Activated CD4-positive, alpha-beta T cell treated with anti-CD3 and anti-CD28 coated beads, Interleukin-2, amount 10 ng/mL, durations not matched to agents 24 days and 14 days (primary cell): ENCODE measurements at places on chromosomes 5 and 9. TPM values are rescaled to one million over a fixed set of nuclear protein-coding genes. Genes with fewer than 3 reads are reported as not detected.

GRCh38 chr5:154464438-154464837, 13.6 kb downstream of the HAND1 start:
- H3K27ac ChIP-seq = no peak overlapping the region
- peaks cover 29% of the 10 kb centered on the region for H3K27me3 ChIP-seq
- H3K4me3 ChIP-seq = no peak overlapping the region
- H3K36me3 ChIP-seq = no peaks in the 10 kb centered on the region
- DNase-seq = no peak
- no peaks in the 10 kb centered on the region for H3K4me1 ChIP-seq

DNA sequence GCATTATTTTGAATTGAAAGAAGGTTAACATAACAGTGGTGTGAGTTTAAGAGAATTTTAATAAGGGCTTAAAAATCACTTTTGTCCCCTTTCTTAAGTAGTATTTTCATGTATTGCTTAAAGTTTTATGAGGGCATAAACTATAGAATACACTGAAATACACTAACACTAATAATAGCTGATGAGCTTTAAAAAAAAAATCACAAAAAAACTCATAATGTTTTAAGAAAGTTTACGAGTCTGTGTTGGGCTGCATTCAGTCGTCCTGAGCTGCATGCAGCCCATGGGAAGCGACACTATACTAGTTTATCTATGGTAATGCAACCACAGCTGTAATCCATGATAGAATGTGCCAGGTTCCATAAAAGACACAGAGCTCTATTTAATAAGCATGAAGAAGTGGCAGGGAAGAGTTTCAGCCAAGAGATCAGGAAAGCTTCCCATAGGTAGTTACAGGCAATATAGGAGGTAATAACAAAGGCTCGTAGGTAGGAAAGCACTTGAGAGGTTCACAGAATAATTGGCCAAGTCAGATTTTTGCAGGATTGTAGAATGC, 4.5 kb downstream of the SREK1IP1 start:
- H3K4me3 ChIP-seq = no peak overlapping the region
- H3K27me3 ChIP-seq = no peaks in the 10 kb centered on the region
- peaks cover 28% of the 10 kb centered on the region for H3K4me1 ChIP-seq
- no peak for DNase-seq
- H3K36me3 ChIP-seq = peaks cover 18% of the 10 kb centered on the region
- no peak overlapping the region for H3K27ac ChIP-seq

DNA sequence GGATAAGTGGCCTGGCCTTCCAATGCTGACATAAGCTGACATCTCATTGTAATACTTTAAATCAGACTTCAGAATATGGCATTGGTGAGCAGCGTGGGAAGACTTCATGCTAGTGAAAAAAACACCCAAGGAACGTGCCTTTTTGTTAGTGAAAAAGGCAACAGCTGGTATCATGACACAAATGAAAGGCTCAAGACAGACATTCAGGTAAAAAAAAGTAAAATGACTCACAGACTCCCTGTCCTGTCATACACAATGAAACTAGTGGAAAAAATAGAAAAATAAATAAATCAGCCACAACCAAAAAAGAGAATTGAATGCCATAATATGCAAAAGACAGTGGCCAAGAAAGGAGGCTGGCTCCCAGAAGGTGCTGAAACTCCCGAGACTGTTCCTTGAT, 24.4 kb upstream of the PPP1R2B start:
- no peak overlapping the region for H3K27ac ChIP-seq
- H3K27me3 ChIP-seq = peaks cover 3% of the 10 kb centered on the region
- H3K4me1 ChIP-seq = peaks cover 11% of the 10 kb centered on the region
- DNase-seq = no peak

GRCh38 chr5:42591015-42591414, 165.6 kb upstream of the CCDC152 start:
- no peak overlapping the region for H3K27ac ChIP-seq
- no peaks in the 10 kb centered on the region for H3K4me1 ChIP-seq
- DNase-seq = no peak
- no peak overlapping the region for H3K4me3 ChIP-seq
- H3K36me3 ChIP-seq = no peaks in the 10 kb centered on the region
- peaks cover 23% of the 10 kb centered on the region for H3K27me3 ChIP-seq

The SPATA31A3 gene
- not detected in 2 replicates for total RNA-seq

The GPR150 gene
- total RNA-seq = 0.33 and 0.56 TPM in 2 replicates

- H3K4me1 ChIP-seq = peaks cover 47% of the 10 kb centered on the region
- H3K27me3 ChIP-seq = no peaks in the 10 kb centered on the region
- peak overlapping the region; percentile 74 for H3K27ac ChIP-seq
- no peak for DNase-seq
- H3K36me3 ChIP-seq = peaks cover 17% of the 10 kb centered on the region
These were observed 46.0 kb downstream of the PARP8 start for GRCh38 chr5:50712479-50712878.

The DHX29 gene
- 18.0 and 18.2 TPM in 2 replicates for total RNA-seq

DNA sequence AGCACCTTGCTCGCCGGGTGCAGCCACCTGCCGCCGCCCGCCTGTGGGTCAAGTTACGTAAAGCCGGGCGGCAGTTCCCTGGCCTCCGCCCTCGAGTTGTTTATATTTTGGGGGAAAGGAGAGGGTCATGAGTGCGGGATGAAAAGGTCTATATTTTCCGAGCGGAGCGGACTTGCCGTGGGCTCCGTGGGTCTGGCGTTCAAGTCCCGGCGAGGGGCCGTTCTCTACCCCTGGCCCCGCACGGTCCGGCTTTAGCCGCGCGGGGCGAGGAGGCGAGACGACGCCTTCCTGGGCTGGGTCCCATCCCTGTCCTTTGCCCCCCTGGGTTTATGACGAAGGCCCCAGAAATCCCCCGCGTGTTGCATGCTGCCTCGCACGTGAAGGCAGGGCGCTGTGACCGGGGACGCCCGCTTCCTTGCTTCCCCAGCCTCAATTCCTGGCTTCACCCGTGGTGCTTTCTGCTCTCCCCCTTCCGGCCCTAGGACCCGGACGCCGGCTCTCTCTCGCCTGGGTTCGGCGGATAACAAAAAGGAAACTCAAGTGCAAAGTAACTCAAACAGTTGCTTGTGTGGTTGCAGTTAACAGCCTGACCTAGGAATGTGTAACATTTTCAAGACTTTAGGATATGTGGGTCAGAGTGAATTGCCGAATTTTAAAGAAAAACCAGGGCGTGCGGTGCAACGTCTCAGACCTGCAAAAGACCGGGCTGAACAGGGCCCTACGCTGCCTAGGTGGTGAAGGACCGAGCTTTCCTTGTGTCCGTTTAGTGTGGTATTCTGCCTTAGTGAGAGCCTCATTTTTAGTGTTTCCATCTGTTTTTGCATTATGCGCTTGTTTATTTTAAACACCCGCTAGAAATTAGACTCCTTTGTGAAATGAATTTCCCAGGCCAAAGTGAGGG, 810 bp downstream of the VPS13A start:
- peak overlapping the region; percentile 99 for H3K4me3 ChIP-seq
- H3K36me3 ChIP-seq = peaks cover 6% of the 10 kb centered on the region
- peak overlapping the region; percentile 92 for H3K27ac ChIP-seq
- peaks cover 24% of the 10 kb centered on the region for H3K4me1 ChIP-seq

DNA sequence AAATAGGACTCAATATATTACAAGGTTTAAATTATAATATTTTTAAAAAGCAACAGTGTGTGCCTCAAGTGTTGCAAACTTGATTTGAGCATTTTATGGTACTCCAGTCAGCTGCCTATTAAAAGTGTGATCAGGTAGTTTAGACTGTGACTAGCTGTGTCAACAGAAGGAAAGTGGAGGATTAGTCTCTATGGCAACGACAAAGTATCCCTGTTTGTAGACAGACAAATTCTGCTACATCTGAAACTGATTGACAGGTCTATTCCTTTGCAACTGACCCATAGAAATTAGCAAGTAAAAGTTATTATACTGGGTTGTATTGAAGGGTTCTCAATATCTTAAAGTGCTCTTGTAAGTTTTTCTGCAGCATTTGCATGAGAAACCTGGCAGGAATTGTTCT, 249.8 kb upstream of the ARRDC3 start:
- no peaks in the 10 kb centered on the region for H3K36me3 ChIP-seq
- no peak overlapping the region for H3K4me3 ChIP-seq
- no peaks in the 10 kb centered on the region for H3K27me3 ChIP-seq
- H3K4me1 ChIP-seq = no peaks in the 10 kb centered on the region
- no peak for DNase-seq

The ADRB2 gene
- total RNA-seq = 0.37 and 0.50 TPM in 2 replicates

The SPATA31A1 gene
- total RNA-seq = not detected in 2 replicates

The ABL1 gene
- 32.6 and 35.7 TPM in 2 replicates for total RNA-seq

The SLC6A3 gene
- not detected in 2 replicates for total RNA-seq

GRCh38 chr5:138149530-138149929, 10.3 kb upstream of the NME5 start:
- no peaks in the 10 kb centered on the region for H3K36me3 ChIP-seq
- no peak for DNase-seq
- H3K27ac ChIP-seq = no peak overlapping the region
- H3K27me3 ChIP-seq = peaks cover 9% of the 10 kb centered on the region
- no peak overlapping the region for H3K4me3 ChIP-seq
